Stimulated activated CD4-positive, alpha-beta T cell treated with anti-CD3 and anti-CD28 coated beads, Interleukin-2, amount 100 ng/mL, for 24 hours (primary cell): ENCODE measurements at places on chromosomes 7 and 10.

GRCh38 chr7:138903859-138904435, 77.2 kb downstream of the KIAA1549 start:
- DNase-seq: no peak

- no peak for DNase-seq
Observed at GRCh38 chr10:1166101-1166827, 110.1 kb downstream of the WDR37 start.

GRCh38 chr10:96339956-96340904, 18.6 kb downstream of the OPALIN start:
- peak; percentile 62 for DNase-seq

- DNase-seq: no peak
Observed at GRCh38 chr7:112864380-112864779, 74.2 kb upstream of the TMEM168 start.

- no peak for DNase-seq
Observed at GRCh38 chr10:95745501-95745900, 10.5 kb upstream of the ENTPD1 start.

DNA sequence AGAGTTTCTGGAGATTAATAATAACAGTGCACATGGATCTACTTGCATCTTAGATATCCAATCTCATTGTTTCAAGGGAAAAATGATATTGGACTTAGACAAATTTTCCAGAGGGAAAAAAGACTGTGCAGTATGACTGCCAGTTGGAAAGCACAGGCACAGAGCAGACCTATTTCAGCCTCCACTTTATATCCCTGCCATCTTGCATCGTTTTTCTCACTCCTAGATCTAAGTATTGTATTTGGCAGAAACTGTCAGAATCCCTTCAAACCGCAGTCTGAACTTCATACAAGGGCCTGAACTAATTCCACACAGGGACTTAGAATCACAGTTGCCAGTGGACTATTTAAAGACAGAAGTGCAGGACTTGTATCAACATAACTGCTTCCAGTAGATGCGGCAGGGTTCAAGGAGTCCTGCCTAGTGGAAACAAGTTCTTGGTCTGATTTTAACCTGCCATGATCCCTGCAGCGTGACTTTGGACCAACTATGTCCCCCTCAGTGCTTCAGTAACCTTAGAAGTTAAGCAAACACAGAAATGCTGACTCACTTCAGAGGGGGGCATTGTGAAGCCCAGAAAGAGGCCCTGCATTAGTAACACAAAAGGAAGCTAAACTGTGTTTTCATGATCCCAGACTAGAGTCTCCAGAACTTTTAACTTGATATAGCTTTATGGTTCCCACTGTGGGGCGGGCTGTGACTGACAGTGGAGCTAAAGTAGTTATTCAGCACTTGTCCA, 95.7 kb upstream of the PALS2 start:
- no peak for DNase-seq

GRCh38 chr7:152054367-152055230, 29.1 kb downstream of the GALNT11 start:
- DNase-seq: no peak

DNA sequence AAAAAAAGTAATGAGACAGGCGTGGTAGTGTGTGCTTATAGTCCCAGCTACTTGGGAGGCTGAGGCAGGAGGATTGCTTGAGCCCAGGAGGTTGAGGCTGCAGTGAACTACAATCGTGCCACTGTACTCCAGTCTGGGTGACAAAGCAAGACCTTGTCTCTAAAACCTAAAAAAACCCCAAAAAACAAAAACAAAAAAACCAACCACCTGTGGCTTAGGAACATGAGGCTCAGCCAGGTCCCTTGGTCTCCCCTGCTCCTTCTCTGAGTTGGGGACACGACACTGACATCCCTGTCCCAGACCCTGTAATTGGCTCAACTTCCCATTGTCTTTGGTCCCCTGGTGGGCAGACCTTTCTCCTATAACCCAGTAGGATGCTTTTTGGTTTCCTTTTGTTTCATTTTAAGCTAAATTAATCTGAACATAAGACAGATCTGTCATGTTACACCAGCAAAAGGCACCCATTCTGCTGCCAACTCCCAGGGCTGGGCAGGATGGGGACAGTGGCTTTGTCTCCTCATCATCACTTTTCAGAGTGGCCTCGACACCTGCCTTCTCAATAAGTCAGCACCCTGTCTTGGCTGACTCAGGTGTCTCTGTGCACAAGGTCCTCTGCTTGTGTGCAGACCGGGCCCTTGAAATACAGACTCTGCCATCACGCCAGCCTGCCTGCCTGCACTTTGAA, 74.4 kb downstream of the MYL10 start:
- no peak for DNase-seq

GRCh38 chr7:45073786-45074527, 14.8 kb downstream of the NACAD start:
- no peak for DNase-seq

DNA sequence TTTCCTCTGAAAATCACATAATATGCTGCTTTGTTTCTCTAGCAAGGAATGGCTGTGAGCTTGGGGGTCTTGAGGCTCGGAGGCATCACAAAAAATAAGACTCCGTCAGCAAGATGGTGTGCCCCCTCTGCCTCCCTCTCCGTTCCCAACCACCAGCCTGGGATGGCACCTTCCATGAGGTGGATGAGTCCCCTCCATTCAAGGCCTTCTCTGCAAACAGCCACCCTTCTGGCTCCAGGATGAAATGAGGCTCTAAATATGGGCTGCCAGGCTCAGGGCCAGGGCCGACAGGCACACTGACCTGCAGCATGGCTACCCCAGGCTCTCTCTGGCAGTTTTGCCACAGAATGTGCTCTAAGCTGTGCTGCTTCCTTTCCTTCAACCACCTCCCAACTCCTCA, 521.5 kb downstream of the PTPRN2 start:
- DNase-seq: no peak

- DNase-seq: no peak
Observed at GRCh38 chr7:147014286-147014955, 897.8 kb downstream of the CNTNAP2 start.

GRCh38 chr7:87475359-87476178, at the start of gene ABCB4:
Gene ABCB4, minus strand, starts transcription at chr7:87475680. Its CDS starts 215 bp downstream, at chr7:87475465.
- DNase-seq: no peak

DNA sequence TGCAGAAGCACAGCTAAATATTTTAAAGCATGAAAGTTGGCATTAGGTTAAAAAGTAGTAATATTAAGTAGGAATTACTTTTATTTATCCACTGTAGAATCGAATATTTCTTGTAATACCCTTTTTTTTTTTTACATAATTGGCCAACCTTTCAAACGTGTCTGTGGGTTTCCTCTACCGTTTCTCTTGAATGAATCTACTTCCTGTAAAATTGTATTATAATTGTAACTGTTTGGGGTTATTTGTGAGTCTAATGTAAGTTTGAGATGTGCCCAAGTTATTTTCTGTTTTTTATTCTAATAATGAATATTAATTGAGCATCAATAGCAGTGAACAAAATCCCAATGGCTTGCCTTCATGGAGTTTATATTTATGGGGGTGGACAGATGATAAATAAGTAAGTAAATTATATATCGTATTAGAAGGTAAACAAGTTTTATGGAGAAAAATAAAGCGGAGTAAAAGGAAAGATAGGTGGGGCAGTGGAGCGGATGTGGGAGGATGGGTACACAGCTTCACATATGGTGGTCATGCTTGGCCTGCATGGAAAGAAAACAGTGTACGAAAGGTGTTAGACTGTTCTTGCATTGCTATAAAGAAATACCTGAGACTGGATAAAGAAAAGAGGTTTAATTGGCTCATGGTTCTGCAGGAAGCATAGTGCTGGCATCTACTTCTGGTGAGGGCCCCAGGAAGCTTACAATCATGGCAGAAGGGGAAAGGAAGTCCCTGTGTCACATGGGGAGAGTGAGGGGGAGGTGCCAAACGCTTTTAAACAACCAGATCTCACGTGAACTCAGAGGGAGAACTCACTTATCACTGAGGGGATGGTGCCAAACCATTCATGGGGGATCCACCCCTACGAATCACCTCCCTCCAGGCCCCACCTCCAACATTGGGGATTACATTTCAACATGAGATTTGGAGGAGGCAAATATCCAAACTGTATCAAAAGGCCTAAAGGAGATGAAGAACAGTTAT, 5.4 kb downstream of the TSPAN13 start:
- DNase-seq: no peak

- DNase-seq: no peak
Observed at GRCh38 chr7:590731-591551, 71.3 kb upstream of the PDGFA start.

- DNase-seq: no peak
Observed at GRCh38 chr7:98439484-98439883, 38.6 kb upstream of the BAIAP2L1 start.

DNA sequence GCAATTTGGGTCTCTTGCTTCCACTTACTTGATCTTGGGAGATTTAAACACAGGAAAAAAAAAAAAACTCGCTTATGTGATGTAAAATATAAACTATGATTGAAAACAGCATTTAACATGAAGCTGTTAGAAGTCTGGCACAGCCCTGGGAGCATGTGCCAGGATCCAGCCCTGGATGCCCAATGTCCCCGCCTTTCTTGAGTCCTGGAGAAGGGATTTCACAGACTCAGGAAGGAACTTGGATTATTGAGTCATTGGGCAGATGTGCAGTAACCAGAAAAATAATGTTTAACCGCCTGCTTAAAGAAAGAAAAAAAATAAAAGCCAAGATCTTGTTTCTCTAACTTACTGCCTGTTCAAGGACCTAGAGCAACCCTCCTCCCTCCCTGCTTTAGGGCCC, 3.7 kb upstream of the JCAD start:
- no peak for DNase-seq

DNA sequence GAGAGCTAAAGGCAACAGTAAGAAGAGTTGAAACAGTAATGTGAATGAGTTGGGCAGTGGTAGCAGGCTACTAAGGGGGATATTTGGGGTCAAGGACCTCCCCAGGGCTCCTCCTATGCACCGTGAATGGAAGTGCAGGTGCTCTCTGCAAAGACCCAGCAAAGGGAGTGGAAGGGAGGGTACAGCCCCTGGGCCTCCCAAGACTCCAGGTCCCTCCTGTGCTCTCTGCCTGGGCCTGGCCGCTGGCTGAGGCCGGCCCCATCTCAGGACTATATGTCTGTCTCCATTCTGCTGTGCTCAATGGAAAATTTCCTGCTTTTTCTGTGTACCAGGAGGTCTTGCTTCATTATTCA, 372.1 kb upstream of the MKI67 start:
- no peak for DNase-seq

DNA sequence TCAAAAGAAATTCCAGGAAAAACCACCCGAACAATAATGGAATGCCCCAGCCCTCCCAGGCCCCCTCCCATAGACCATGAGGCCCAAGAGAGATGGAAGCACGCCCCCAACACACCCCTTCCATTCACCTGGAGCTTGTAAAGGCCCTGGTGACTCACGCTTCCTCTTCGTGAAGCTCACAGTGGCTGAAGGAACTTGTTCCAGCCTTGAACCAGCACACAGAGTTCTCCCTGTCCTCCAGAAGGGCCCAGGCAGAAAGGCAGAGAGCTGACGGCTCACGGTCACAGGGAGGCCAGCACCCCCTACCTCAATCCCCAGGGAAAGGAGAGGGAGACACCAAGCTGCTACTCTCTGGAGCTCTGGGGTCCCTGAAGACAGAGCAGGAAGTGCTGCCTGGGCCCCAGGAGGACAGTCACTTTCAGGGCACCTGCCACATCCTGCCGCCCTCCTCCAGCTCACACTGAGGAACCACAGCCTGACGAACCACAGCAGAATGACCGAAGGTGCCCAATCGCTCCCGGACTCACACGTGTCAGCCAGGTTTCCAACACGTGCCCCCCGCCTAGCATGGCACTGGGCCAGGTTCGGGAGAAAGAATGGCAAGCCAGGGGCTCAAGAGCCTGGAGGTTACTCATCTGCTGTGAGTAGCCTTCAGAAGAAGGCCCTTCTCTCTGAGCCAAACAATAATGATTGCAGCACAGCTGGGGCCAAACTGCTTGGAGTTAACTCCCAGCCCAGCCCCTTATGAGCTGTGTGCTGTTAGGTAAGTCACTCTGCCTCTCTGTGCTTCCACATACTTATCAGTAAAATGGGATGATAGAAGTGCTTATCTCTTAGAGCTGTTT, 52.8 kb downstream of the DLG5 start:
- peak; percentile 20 for DNase-seq
